NCI-H1092 (cell line): ENCODE measurements at places on chromosomes 5 and 9.

GRCh38 chr9:98795970-98796363 lies 388 bp downstream of the ANKS6 start:
- DNase-seq: no peak

DNA sequence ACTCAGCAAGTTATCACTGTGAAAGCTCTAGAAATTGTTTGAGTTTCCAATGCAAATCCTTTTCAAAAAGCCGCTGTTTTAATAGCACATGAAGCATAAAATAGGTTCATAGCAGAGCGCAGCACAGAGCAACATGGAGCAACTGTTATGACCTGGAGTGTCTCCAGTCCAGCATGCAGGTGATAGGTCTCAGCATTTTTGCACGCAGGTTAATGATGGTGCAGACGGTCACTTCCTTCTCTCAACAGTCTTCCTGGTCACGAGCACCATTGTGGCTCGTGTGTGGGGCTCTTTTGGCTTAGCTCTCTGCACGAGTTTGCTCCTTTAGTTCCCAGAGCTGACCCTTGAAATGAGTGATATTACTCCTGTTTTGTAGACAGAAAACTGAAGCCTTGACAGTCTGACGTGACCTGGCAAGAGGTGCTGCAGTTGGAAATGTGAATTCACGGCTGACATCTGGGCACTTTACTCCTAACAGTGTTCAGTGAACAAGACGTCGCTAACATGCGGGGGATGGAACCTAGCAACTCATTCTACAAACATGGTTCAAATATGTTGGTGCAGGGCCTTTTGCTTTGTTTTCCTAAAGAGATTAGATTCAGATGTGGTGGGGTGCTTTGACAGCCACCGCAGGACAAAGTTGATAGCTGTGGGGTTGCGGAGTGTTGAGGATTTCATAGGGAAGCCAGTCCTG lies 10.0 kb downstream of the TENT4A start:
- DNase-seq: no peak

DNA sequence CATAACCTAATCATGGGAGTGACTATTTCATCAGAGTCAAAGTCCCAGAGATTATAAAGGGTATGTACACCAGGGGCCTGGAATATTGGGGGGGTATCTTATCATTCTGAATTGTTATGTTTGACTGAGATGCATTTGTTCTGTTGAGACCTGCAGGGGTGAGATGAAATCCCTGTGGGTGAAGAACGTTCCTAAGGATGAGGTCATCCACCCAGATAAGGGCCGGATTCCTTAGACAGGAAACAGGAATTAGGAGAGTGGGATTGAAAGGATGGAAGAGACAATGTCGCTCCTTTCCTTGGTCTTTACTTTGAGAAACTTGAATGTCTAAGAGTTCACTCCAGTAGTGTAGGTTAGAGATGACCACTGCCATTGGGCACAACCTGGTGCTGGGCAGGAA lies 54.7 kb downstream of the GAS1 start:
- no peak for DNase-seq

GRCh38 chr9:87389936-87390335 lies 107.7 kb upstream of the DAPK1 start:
- no peak for DNase-seq

DNA sequence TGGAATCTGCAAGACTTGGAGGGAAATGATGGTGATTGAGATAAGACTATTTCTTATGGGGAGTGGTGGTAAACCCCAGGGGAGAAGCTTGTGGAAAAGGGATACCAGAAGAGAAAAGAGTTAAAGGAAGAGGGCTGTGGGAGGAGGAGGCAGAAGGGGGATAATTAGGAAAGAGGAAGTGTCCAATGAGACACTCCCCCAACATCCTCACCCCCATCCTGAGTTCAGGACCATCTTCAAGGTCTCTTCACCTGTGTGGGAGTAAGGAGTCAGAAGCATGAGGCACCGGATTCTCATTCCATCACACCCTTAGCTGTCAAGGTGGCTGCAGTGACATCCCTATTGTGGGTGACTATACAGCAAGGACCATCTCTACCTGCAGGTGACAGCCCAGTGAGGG lies 106.6 kb upstream of the POC5 start:
- DNase-seq: no peak

GRCh38 chr9:1606253-1606652 lies 408.9 kb upstream of the SMARCA2 start:
- DNase-seq: no peak

DNA sequence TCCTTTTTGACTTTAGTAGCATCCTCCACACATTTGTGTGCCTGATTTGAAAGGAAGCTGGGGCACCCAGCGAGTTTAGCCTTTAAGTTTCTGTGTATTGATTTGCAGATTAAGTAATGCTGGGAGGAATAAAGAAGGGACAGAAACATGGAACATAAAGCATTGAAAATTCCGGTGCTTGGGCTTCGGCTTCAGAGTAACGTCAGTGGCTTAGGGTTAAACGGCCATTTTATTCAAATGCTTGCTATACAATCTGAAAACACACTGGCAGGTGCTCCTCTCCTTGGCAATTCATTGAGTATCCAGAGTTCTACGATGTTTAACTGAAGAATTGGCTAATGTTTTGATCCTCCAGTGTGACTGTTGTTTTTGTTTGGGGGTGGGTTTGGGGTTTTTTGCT lies 58.0 kb upstream of the FSD1L start:
- DNase-seq: no peak

GRCh38 chr5:171593401-171593800 lies 174.0 kb downstream of the FGF18 start:
- DNase-seq: no peak

GRCh38 chr9:89077519-89077918 lies 86.3 kb downstream of the S1PR3 start:
- DNase-seq: no peak

DNA sequence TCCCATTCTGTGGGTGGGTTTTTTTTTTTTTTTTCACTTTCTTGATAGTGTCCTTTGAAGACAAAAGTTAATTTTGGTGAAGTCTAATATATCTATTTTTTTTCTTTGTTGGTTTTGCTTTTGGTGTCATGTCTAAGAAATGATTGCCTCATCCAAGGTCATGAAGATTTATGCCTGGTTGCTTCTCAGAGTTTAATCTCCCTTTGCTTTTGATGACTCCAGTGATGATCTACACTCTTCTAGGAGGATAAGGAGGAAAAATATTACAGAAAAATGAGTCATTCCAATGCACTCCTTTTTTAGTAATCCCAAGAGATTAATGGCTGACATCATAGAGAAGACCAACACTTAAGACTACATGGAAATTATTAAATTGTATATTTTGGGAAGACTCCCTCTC lies 79.7 kb upstream of the ICE1 start:
- DNase-seq: no peak

GRCh38 chr5:139711906-139712224 lies 63.7 kb downstream of the CXXC5 start:
- peak; percentile 30 for DNase-seq
